ENCODE measurements at places on chromosomes 1 and 21.

DNA sequence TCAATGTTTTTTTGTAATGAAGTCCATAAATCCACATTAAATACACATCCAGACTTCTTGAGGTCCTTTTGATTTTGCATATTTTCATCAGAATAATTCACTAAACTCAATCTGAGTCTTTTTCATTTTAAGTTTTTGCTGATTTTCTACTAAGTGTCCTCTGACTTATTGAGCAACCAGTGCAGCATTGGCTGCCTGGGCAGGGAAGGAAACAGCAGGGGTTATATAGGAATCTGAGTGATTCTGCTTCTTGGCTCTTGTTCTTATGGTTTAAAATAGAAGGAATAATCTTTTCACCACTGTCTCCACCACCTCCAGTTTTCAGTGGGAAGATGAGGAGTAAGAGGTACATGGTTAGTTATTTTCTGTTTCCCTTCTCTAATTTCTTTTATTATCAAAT is 88.4 kb downstream of the ST6GALNAC5 start:
- no peak for DNase-seq

DNA sequence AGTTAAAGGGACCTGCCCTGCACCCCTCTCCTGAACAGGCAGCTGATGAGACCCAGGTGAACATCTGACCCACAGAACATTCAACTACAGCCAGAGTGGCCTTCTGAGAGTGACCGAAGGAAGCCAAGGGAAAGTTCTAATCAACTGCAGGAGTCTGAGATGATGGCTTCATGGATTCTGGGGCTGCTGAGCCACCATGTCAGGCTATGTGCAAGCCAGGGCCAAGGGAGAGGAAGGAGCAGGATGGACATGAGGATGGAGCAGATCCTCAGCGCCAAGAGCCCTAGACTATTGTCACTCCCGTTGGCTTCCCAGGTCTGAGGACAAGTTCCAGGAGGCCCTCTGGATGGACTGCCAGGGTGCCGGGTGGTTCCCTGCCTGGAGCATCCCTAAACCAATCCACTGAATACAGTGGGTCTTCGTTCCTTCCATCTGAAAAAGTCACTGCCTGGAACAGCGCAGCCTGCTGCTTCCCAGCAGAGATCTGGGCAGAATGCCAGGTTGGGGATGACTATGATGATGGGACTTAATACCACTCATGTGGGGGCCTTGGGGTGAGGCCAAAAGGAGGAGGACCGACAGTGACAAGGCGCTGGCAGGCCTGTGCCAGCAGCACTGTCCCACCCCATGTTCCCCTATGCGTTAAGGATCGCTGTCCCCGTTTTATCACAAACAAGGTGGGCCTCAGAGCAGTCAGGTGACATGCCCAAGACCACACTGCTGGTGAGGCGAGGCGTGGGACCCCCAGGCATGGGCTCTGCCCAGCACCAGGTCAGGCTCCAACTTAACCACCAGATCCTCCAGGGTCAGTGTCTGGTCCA is 19.8 kb downstream of the SPOCD1 start:
- no peak for DNase-seq

- no peak for DNase-seq
Observed at GRCh38 chr1:21317035-21317689, 26.9 kb upstream of the ECE1 start.

GRCh38 chr1:21000245-21000594 is 176.5 kb downstream of the EIF4G3 start:
- no peak for DNase-seq

- no peak for DNase-seq
Observed at GRCh38 chr1:229452956-229453801, 19.3 kb upstream of the ACTA1 start.

GRCh38 chr21:38447611-38448010 is 50.7 kb downstream of the ERG start:
- no peak for DNase-seq

DNA sequence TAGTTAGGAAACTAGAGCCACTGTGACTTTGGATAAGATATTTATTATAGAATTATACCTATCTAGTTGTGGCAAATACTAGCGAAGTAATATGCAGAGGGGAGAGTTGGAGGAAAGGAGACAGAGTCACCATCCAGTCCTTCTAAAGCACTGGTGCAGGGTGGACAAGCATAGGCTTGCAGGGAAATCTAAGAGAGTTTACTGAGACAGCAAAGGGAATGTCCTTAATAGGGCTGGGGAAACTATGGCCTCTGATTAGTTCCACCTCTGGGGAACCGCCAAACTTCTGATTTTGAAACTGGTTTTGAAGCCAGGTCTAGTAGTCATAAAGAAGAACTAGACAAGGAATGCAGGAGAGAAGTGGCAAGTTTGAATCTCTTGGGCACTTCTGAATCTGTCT is 407.9 kb downstream of the VAV3 start:
- no peak for DNase-seq

- DNase-seq = no peak
Observed at GRCh38 chr1:87426463-87427249, 98.0 kb downstream of the LMO4 start.

DNA sequence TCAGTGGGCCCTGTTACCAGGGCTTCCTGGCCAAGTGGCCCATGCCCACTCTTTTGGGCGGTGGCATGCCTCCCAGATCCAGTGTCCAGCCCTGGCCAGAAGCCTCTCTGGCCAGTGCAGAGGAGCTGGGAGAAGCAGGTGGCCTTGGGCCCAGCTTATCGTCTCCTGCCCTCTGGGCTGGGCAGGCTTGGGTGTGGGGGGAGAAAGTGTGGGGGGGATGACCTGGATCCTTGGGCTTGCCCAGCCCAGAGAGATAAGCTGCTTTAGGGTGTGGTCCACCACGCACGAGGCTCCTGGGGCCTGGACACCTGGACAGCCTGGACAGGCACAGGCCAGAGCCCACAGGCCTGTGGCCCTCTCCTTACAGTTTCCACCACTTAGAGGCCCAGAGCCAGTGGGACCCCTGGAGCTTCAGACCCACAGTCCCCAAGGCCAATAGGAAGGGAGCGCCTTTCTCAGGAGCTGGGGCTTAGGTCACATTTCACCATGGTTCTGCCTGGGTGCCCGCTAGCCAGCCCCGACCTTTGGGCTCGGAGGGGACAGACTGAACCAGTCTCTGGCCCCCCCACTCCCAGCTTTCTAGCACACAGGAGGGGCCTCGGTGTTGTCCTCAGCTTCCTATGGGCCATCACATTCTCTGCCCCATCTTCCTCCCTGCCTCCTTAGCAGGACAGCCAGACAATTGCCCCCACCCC is 1.8 kb downstream of the ESPN start:
- no peak for DNase-seq

DNA sequence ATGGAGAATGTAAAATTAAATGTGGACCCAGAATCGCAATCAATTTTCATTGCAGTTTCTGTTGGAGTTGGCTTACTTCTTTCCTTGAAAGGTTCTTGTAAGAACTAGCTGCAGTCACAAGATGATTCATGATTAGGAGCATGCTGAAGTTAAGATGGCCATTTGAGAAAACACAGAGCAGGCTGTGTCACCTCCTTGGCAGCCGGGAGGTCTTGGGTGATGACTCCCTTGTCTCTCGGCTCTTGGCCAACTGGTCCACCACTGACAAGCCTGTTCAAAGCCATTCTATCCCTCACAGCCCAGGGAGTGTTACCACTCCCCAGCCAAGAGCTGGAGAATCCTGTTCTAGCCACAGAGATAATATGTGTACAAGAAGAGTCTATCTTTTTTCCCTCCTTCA is 40.6 kb downstream of the OPTC start:
- DNase-seq = no peak

DNA sequence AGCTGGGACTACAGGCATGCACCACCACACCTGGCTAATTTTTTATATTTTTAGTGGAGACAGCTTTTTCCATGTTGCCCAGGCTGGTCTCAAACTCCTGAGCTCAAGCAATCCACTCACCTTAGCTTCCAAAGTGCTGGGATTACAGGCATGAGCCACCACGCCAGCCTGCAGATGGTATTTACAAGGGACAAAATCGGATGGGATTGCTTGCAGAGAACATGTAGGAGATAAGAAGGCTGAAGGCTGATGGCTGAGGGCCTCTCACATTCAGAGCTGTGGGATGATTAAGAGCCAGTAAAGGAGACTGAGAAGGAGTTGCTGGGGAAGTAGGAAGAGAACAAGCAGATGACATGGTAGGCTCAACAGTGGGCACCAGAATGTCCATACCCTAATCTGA is 24.0 kb upstream of the QSOX1 start:
- DNase-seq = no peak

All from stimulated activated CD4-positive, alpha-beta T cell treated with anti-CD3 and anti-CD28 coated beads, Interleukin-1b, Interleukin-23, amount 100 ng/mL, for 24 hours (primary cell).